GM19239 (cell line): ENCODE measurements at places on chromosomes 11 and 22.
A peak's percentile ranks its signal among the peaks of the same experiment; 100 is the strongest.

DNA sequence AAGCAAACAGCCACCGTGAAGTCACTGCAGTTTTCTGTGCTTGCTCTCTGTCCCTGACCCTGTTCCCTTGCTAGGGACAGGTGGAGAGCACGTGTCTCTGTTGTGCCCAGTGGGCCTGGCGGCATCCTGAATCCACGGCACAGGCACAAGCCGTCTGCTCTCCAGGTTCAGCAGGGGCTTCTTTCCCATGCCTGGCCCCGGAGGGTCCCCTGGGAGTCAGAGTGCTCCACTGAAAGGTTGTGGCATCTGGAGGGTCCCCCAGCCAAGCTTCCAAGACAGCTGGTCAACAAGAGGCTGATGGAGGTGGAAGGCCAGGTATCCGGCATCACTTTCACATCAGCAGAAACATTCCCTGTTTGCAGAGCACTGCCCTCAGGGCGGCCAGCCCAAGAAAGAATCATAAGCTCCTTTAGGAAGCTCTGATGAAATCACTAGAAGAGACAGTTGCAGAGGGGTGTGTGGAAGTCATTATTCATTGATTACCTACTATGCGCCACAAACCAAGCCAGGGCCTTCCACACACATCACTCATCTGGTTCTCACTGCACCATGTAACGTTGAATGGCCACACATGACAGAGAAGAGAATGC, 346.4 kb upstream of the B3GAT1 start:
- DNase-seq, result no peak

GRCh38 chr11:35647421-35648093, 15.0 kb upstream of the TRIM44 start:
- no peak for DNase-seq

- DNase-seq, result no peak
These were observed 35.0 kb upstream of the MPEG1 start for GRCh38 chr11:59247531-59248227.

DNA sequence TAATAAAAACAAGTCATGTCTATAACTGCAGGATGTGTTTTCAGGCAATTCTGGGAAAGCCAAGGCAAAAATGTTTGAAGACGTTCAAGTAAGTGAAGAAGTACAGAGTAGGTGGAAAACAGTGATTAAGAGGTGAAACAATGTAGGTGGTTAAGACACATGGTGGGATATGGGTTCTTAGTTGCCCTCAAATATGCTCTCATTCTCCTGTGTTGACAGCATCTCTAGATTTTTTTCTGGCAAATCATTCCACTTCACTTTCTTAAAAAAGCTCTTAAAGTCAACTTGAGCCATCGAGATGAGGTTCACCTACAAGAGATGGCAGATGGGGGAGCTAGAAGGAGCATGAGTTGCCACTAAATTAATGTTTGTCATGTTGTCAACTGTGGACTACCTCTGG, 1041.0 kb upstream of the CNTN5 start:
- DNase-seq, result no peak

GRCh38 chr22:46500201-46500600, 37.2 kb downstream of the CELSR1 start:
- DNase-seq, result no peak

- DNase-seq, result no peak
These were observed 14.0 kb downstream of the USP35 start for GRCh38 chr11:78202733-78203167.

DNA sequence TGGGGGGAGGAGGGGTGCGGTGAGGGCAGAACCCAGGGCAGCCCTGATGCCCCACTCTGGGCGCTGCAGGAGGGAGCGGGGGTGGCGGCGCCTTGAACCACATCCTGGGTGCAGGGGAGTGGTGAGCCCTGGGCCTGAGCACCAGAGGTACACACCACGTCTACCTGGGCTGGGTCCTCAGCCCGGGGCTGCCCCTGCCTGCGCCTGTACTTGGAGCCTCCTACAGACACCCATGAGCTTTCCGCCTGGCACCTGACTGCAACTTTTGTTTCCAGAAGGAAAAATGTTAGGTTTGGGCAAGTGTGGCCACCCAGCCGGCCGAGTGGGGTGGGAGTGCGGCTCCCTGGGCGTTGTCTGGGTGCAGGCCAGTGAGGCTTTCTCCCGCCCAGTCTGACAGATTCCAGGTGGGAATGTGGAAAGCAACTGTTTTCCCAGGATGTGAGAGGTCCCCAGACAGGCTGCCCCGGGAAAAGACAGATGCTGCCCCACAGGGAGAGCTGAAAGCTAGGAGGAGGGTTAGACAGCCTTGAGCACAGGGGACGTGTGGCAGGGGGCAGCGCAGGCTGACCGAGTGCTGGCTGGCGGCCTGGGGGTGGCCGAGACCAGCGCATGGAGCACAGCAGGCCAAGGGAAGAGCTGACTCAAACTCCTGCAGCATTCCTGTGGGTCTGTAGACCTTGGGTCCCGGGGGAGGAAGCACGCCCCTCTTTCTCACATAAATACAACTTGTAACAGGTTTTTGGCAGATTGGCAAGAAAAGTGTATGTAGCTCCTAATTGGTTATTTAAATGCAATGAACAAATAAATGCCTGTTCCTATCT, 44.1 kb downstream of the GNB1L start:
- no peak for DNase-seq

- no peak for DNase-seq
These were observed 2.9 kb downstream of the MICAL2 start for GRCh38 chr11:12113294-12113693.

GRCh38 chr11:1546536-1547466, 25.3 kb downstream of the DUSP8 start:
- DNase-seq, result peak; percentile 62

DNA sequence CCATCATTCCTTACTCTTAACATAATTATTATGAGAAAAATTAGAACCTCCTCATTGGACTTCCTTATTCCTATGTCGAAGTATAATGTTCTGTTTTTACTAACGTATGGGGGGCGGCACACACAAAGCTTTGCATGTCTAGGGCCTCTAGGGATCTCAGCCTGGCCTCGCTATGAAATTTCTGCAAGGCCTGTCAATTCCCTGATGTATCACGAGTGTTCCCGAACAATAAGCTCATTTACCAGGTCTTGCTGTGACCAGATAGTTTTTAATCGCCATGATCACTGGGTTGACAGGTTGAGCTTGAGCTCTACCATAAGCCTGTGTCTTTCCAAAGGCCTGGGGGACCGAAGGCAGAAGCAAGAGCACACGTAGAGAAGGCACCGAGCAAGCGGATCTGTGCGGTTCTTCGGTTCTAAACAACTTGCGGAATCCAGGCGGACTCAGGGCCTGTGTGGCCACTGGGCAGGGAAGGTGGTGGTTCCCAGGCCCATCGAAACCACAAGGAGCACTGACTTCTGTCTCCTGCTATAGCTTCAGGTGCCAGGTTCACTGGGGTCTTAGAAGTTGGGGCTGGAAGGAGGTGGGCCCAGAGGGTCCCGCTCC, 10.4 kb upstream of the FXYD2 start:
- DNase-seq, result no peak

GRCh38 chr11:79458709-79459108, 17.9 kb upstream of the TENM4 start:
- no peak for DNase-seq

GRCh38 chr11:3174387-3174786, 9.3 kb upstream of the OSBPL5 start:
- no peak for DNase-seq

- no peak for DNase-seq
These were observed 7.4 kb downstream of the DESI1 start for GRCh38 chr22:41613456-41613855.

DNA sequence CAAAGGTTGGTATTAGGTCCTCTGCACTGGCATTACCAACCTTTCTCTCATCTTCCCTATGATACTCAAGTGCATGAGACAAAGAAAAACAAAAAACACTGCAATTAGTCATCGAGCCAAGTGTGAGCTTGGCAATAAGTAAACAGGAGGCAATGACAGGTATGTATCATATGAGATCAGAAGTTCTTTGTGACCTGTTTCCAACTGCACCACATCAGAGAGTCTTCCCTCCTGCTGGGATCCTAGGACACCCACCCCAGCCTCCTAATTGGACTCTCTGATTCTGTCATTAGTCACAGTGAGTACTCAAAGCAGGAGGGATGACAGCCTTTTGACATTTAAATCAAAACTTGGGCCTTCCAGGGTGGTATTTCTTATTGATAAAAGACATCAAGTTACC, 7.8 kb upstream of the JAML start:
- DNase-seq, result no peak

DNA sequence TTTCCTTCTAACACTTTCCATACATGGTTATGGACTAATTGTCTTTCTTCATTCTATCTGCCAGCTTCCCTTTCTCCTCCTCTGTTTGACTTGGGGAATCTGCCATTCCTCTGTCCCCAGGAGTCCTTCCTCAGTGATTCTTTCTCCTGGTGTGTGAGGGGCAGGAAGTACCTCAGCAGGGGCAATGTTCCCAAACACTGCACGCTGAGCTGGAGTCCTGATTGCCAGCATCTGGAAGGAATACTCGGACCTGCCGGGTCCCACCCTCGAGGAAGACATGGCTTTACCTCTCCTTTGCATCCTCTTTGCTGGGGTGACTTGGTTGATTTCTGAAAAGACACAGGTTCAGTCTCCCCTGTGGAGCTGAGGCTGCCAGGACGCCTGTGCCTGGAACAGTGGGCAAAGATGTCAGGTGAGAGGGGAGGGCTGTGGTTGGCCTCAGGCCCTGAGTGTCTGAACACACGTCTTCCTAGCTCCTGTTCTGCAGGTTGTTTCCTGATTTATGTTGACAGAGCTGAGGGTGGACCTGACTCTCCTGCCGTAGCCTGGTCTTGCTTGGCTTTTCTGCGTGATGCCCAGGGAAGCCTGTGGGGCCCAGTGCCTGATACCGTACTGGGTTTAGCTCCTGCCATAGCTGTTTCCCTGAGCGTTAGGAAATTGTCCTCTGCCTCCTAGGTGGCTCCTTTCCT, 4.3 kb downstream of the COX8A start:
- DNase-seq, result no peak

DNA sequence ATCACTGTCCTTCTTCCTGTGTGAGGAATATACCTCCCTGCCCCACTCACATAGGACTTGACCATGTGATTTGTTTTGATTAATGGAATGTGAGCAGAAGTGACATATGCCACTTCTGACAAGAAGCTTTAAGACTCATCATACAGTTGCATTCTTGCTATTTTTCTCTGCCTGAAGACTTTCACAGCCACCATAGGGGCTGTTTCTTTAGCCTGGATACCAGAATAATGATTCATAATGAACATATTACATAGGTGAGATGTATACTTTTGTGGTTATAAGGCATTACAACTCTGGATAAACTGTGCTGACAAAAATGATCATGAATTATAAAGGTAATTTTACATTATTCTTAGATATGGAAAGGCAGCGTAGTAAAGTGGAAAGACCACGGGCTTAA, 798.0 kb downstream of the DLG2 start:
- no peak for DNase-seq

GRCh38 chr11:8767466-8768142, 85.0 kb downstream of the RPL27A start:
- no peak for DNase-seq

DNA sequence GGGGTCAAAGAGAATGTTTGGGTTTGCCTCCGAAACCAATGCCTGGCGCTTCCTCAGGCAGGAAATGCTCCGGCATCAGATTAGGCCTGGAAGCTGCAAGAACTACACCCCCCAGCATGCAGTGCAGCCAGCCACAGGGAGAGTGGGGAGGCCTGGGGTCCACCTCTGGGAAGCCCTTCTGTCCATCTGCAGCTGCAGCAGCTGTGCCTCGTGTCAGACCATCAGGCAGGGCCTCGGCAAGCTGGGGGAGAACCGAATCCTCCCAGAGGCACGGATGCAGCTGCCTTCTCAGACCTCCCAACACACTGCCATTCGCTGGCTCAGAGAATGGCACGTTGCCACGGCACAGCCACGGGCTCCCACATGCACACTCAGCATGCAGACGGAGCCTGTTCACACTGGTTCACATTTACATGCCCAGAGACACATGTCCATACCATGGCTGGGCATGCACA, 57.4 kb downstream of the NECTIN1 start:
- no peak for DNase-seq

DNA sequence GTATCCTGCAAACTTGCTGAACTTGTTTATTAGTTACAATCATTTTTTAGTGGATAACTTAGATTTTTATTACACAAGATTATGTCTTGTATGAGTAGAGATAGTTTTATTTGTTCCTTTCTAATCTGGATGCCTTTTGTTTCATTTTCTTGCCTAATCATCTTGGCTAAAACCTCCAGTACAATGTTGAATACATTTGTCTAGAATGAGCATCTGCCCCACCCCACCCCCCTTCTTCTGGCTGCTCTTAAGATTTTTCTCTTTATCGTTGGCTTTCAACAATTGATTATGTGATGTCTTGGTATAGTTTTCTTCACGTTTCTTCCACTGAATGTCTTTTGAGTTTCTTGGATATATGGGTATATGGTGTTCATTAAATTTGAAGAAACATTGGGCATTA, 37.3 kb upstream of the TUB start:
- DNase-seq, result no peak

DNA sequence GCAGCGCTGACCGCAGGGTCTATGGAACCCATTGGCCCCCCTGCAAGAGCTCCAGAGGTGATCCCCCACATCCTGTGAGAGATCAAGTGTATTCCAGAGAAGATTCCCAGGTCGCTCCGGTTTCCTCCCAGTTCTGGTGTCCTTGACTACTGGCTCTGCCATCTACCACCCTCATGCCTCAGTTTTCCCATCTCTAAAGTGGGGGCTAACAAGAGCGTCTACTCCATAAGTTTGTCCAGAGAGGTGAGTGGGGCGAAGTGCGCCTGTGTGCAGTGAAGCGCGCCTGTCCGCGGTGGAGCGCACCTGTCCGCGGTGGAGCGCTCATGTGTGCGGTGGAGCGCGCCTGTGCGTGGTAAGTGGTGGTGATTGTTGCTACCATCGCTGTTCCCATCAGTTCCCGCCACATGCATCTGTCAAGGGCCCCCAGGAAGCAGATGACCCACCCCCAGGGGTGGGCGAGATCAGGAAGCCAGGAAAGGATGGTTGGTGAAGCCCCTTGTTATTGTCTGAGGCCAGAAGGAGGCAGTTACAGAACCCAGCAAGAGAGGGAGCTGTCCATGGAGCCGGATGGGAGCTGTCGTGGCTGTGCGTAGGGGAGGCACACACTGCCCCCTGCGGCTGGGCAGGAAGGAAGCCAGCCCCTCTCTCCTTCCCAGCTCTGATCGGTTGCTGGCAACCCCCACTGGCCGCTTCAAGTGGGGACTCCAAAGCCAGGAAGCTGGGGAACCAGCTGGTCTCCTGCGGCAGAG, 73.2 kb upstream of the FGF3 start:
- DNase-seq, result no peak

- no peak for DNase-seq
These were observed 57.9 kb downstream of the TRIM29 start for GRCh38 chr11:120079750-120080610.

DNA sequence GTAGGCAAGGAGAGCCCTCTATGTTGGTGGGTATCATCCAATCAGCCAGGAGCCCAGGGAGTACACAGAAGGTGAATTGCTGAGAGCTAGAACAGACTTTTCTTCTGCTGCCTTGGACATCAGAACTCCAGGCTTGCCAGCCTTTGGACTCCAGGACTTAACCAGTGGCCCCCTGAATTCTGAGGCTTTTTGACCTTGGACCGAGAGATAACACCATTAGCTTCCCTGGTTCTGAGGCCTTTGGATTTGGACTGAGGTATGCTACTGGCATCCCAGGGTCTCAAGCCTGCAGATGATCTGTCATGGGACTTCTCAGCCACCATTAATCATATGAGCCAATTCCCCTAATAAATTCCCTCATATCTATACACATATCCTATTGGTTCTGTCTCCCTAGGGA, 21.5 kb downstream of the TCF20 start:
- no peak for DNase-seq

GRCh38 chr22:46540874-46541273, 3.5 kb upstream of the CELSR1 start:
- no peak for DNase-seq
